Activated CD4-positive, alpha-beta T cell treated with anti-CD3 and anti-CD28 coated beads for 48 hours (primary cell): ENCODE measurements at places on chromosomes 2 and 18.

- no peak for DNase-seq
Measured at GRCh38 chr2:74707837-74708236, 53.8 kb downstream of the SEMA4F start.

DNA sequence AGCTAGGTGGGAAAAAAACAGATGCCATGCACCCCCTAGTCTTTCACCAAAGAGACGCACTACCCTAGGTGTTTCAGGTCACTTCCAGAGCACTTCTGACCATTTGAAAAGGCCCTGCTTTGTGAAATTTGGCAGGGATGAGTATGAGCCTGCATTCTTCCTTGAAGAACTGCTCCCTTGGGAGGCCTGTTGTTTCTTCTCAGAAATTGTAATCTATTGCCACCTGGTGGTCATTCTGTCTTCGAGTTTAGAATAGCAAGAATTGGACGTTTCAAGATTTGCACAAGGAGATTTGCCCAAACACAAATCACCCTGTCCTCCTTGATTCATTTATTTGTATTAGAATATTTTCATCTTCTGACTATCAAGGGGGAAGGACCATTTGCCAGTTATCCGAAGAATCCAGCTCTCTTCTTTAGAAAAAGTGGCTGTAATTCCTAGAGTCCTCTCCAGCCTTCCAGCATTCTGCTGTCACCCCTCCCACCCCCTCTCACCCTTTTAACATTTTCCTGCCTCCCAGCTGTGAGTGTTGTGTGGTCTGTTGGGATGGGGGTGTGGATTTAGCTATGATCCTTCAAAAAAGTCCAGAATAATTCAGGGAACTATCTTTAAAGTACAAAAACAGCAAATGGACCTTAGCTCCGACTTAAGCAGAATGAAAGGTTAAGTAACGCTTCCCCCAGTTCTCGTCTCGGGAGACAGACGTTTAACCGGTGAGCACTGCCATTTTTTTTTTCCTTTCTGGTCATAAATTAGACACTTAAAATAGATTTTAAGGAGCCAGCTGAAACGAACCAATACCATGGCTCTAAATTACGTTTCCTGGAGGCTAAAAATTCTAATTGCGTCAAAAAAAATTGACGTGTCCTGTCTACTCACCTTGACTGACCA, 3.7 kb upstream of the GAD1 start:
- no peak for DNase-seq

GRCh38 chr2:152825834-152826233, 107.4 kb downstream of the ARL6IP6 start:
- no peak for DNase-seq

DNA sequence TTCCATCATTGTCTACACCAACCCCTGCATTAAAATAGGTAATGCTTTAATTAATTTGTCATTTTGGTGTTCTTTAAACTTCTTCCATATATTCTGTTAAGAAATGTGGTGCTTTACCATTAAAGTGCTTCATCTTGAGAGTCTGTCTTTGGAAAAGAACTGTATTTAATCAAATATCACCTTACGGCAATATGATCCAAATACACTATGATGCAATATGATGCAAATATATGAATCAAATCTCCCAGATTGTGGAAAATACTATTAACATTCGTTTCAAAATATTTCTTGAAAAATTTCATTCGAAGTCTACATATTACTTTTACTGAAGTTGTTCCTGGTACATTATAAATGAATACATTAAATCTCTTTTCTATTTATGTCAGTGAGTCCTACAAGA, 23.0 kb downstream of the VPS4B start:
- no peak for DNase-seq

DNA sequence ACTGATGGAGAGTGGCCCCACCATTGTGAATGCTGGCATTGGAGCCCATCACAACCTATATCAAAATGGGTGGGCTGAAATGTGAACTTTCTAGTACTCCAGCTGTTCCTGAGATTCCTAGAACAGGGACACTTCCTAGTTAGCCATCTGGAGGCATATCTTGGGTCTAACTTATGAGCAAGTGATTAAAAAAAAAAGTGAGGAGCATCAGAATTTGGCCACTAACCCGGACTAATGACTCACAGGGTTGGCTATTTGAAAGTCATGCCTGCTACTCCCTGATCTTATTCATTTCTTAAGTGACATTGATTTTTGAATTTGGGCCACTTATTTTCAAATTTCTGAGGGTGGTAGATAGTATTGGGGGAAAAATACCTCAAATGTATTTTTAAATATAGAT, 216.6 kb downstream of the HRH4 start:
- no peak for DNase-seq

- no peak for DNase-seq
Measured at GRCh38 chr2:190503088-190503487, 31.4 kb downstream of the NEMP2 start.
